NCI-H524 (cell line): ENCODE measurements at places on chromosomes 3 and 15.

DNA sequence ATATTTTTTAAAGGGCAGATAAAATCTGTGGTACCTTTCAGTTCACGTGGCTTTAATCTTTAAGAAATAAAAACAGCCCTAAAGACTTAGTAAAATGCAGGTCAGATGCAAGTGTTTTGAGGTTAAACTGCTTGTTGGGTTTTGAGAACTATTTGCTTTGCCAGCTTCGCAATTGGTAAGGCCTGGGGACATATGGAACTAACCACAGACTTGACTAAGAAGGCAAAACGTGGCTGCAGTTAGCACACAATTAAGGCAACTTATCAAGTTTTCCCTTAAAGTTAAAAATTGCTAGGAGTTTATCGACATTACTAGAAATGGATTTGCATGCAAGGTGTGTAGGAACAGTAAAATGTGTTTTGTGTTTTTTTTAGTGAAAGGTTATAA, 206.9 kb downstream of the ZNF385D start:
- DNase-seq: no peak

GRCh38 chr15:79954661-79955060, 16.3 kb downstream of the BCL2A1 start:
- no peak for DNase-seq

DNA sequence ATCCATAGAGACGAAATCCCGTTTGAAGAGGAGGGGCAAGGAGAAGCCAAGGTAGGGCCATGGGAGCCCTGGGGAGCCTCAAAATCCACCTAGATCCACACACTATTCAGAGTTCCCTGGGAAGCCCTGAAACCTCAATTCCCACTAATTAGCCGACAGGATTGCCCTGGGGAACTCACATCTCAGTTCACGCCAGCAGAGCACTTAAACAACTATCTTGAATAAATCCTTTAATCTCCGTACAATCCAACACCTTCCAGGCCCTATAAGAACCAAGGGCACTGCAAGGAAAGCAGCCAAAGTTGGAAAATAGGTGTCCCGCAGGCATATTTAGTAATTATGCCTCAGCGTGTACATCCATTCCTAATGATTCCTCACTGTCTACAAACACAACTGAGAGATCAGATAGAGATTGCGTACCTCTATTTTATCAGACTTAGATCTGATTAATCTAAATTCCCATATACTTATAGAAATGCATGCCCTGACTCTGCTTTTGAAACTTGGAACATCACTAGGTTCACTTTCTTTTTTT, 25.6 kb upstream of the EIF4A2 start:
- peak; percentile 33 for DNase-seq

DNA sequence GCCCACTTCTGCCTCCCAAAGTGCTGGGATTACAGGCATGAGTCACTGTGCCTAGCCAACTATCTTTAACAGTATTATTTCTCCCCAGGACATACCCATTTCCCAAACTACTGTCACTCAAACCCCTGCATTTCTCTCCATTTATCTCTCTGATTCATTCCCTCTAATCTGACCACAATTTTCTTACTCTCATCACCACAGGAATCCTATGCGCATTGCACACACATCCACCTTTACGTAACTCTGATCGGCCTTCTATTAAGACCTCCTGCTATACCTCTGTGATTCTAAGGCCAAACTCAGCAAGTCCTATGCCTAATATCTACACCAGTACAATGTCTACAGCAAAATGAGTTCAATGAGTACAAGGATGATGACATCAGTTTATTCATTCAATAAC, 235.0 kb downstream of the ULK4 start:
- DNase-seq: no peak

- peak; percentile 55 for DNase-seq
Observed at GRCh38 chr3:139113231-139113992, 68.7 kb upstream of the PRR23C start.

DNA sequence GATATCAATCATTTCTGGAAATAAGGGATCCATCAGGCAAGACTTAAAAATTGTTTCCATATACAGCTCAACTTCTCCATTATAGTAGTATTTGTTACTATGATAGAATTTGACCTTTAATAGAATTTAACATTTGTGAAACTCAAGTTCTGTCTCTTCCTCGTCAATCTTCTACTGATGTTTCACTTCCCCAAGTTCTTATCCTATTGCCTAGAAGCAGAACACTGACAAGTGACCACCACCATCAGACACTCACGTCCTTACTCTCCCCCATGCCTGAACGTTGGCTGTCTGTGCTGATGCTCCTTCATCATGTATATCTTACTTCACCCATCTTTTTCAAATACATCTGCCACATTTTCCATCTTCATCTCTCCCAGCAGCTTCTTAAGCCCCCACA, 26.6 kb upstream of the TAFA4 start:
- no peak for DNase-seq

DNA sequence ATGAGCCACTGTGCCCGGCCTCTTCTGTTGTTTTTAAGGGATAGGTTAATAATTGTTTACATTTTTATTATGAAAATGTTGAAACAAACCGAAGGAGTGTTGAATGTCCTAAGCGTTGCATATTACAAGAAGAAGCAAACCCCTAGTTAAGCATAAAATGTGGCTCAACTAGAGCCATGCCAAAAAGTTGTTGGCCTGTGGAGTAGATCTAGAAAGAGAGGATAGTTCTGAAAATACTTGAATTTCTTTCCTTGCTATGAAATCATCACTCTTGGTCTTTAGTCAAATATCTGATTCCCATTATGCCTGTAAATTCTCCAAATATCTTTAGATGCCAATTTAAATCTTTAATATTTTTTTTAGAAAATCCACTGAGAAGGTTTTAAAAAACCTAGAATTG, 12.8 kb downstream of the RBP2 start:
- no peak for DNase-seq

DNA sequence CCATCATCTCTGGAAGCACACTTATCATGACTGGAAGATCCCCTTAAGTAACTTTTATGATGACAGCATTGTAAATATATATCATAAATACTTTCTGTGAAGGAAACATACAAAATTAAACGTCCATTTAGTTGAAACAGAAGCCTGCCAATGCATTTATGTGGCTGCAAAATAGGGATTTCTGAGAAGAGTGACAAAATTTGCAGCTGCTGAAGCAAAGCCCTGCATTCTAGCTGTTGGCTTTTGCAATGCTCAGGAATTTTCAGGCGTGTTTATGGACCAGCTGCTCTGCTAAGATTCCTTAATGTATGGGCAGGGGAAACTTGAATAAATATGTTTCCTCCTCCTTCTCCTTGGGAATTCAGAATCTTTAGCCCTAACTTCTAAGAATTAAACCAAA, 137.3 kb downstream of the CACNA2D3 start:
- DNase-seq: no peak

DNA sequence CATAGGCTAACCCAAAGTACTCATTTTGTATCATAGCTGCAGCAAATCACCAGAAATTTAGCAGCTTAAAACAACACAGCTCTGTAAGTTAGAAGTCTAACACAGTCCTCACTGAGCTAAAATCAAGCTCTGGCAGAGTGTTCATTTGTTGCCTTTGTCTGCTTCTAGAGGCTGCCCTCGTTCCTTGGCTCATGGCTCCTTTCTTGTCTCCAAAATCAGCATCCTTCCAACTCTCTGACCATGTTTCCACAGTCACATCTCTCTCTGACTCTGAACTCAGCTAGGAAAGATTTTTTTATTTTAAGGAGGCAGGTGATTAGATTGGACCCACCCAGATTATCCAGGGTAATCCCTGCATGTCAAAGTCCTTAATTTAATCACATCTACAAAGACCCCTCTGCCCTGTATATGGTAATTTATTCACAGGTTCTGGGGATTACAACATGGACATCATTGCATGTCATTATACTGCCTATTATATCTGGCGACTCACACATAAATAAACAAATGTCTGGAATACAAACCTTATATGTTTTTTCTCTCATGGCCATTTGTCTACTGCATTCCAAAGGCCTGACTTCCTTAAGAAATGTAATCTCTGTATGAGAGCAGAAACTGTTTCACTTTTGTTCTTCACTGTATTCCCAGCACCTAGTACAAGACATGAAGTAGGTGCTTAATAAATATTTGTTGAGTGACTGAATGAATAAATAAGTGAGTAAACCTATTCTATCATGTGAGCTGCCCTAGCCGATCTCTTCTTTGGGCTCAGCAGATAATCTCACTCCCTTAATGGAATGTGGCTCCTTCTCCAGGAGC, 15.1 kb upstream of the UACA start:
- DNase-seq: no peak

DNA sequence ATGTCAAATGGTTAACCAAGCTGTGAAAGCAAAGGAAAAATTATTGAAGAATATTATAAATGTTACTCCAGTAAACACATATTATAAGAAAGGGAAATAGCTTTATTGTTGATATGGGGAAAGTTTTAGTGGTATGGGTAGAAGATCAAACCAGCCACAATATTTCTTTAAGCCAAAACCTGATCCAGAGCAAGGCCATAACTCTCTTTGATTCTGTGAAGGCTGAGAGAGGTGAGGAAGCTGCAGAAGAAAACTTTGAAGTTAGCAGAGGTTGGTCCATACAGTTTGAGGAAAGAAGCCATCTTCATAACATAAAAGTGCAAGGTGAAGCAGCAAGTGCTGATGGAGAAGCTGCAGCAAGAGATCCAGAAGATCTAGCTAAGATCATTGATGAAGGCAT, 54.8 kb downstream of the LYZL4 start:
- no peak for DNase-seq

DNA sequence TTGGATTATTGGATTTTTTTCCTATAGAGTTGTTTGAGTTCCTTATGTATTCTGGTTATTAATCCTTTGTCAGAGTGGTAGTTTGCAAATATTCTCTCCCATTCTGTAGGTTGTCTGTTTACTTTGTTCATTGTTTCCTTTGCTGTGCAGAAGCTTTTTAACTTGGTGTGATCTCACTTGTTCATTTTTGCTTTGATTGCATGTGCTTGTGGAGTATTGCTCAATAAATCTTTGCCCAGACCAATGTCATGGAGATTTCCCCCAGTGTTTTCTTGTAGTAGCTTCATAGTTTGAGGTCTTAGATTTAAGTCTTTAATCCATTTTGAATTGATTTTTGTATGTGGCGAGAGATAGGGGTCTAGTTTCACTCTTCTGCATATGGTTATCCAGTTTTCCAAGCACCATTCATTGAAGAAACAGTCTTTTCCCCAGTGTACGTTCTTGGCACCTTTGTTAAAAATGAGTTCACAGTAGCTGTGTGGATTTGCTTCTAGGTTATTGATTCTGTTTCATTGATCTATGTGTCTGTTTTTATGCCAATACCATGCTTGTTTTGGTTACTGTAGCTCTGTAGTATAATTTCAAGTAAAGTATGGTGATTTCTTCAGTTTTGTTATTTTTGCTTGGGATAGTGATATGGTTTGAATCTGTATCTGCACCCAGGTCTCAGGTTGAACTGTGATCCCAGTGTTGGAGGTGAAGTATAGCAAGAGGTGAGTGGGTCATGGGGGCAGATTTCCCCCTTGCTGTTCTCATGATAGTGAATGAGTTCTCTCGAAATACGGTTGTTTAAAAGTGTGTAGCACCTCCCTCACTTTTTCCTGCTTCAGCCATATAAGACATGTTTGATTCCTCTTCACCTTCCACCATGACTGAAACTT, 46.1 kb upstream of the TNFSF10 start:
- no peak for DNase-seq

GRCh38 chr3:177468331-177468730, 271.0 kb upstream of the TBL1XR1 start:
- DNase-seq: no peak

DNA sequence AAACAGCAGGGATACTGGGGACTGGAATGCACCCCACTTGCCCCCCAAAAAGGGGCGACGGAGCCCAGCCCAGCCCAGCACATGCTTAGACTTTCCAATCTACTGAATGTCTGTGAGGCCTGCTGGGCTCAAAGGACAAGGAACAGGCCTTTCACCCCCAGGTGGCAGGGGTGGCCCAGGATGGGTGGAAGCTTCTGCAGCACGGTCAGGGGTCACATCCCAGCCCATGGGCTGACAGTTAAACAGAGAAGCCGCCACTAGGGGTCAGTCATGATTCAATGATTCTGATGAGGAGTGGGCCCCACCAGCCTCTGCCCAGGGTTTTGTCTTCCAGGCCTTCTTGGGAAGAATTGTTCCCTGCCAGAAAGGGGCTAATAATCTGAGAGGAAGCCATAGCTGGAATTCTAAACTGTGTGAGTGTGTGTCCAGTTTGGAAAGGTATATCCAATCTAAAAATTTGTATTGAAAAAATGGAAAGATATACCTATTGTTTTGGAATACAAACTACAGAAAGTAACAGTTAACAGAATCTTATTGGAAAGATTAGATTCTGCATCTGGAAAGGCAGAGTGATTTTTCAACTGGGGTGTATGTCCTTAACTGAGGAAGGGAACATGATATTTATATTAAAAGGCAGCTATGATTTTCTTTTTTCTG, 2.2 kb downstream of the CHRNB4 start:
- peak; percentile 72 for DNase-seq
